Omental fat pad (tissue), 4 donors: ENCODE measurements at places on chromosomes 2 and 18. TPM values are rescaled to one million over a fixed set of nuclear protein-coding genes. Genes with fewer than 3 reads are reported as not detected.

Gene ACADL
- total RNA-seq, result 13.8 TPM

DNA sequence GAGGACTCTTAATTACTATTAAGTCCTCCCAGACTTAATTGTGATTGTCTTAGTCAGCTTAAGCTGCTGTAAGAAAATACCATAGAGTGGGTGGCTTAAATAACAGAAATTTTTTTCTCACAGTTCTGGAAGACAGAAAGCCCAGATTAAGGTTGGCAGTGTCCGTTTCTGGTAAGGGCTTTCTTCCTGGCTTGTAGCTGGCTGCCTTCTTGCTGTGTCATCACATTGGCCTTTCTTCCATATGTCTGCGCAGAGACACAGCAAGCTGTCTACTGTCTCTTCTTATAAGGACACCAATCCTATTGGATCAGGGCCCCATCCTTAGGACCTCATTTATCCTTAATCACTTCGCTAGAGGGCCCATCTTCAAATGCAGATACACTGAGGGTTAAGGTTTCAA is 38.5 kb downstream of the ASXL3 start:
- no peak for DNase-seq

DNA sequence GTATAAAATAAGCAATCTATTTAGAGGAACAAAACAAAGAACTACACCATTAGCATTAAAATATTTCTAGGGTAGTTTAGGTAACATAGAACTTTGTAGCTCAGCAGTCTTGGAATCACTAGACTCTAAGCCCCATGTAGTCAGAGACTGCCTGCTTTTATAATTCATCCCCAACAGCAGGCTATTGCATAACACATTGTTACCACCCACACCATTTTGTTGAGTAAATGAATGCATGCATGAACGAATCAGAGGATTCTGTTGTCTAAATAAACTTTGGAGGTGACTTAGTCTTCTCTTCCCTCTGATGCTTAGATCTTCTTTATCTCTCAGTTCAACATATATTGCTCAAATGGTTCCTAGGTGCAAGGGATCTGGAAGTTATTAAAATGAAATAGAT is 167.6 kb upstream of the TNP1 start:
- no peak for DNase-seq

DNA sequence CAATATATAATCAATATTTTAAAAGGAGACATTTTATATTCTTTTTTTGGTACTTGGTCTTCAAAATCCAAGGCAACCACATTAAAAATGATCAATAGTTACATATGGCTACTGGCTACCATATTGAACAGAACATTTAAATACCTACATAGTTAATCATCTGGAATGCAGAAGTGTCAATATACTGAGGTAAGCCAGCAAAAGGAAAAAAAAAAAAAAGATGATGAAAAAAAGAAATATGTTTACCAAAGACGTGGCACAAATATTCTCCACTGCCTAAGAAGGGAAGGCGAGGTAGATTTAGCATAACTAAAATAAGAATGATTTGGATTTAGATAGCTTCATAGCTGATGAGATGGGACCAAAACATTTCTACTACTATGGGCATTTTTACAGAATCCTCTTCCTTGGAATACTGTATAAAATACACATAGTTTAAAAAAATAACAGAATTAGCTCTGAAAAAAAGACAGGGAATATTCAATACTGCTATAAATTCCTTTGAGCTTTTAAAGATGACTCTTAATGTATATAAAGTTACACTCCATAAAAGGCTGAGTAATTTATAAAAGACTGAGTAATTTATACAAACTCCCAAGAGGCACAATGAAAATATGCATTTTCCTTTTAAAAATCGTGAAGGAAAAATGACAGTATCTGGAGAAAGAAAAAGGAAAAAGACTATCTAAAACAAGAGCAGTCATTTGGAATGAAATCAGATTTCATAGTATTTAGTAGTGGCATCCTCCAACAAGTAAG is 63.5 kb downstream of the CDH2 start:
- DNase-seq, result no peak

- no peak for DNase-seq
Measured at GRCh38 chr2:7096726-7097352, 179.6 kb downstream of the RNF144A start.

DNA sequence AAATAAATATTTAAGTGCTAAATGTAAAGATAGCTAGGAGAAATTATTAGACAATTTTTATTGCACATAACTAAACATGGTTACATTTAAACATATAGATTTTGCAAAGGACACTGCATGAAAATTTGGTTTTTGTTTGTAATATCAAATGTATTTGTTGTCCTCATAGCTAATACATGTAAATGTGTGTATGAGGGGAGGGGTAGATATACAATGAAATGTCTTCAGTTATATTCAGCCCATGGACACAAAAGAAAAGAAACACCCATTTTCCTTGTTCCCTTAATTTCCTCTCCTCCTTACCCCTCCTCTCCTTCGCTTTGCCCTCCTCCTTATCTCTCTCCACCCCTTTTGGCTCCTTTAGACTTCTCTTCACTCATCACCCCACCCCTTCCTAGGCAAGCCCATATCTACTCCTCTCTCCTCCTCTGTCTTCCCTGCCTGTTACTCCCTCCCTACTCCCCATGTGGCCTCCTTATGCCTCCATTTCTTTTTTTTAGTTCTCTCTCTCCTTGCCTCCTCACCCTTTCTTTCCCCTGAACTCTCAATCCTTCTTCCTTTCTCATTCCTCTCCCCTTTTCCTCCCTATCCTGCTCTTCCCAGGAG is 1.4 kb downstream of the COL3A1 start:
- DNase-seq, result no peak

GRCh38 chr2:102424754-102425153 is 1.8 kb downstream of the IL18RAP start:
- DNase-seq, result no peak
